Inflammatory macrophage treated with lipopolysaccharide for 4 hours (primary cell): ENCODE measurements at places on chromosomes 3 and 15.

GRCh38 chr3:55719006-55719405, 231.9 kb upstream of the WNT5A start:
- DNase-seq, result no peak

DNA sequence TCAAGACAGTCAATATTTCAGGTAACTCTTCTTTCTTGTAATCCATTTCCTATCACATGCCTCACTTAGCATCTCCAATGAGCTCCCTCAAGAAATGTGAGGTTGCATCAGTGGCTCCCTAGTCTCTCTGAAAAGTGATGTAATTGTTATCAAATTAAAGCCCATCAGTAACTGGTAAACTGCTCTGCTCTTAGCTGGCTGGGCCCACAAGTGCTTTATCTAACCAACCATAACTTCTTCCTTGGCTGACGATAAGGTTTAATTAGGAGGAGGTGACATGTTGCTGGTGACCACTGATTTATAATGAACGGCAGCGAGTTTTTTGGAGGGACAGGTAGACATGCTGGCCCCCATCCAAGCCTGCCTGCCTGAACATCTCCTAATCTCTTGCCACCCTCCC, 79.6 kb downstream of the RTP4 start:
- no peak for DNase-seq

DNA sequence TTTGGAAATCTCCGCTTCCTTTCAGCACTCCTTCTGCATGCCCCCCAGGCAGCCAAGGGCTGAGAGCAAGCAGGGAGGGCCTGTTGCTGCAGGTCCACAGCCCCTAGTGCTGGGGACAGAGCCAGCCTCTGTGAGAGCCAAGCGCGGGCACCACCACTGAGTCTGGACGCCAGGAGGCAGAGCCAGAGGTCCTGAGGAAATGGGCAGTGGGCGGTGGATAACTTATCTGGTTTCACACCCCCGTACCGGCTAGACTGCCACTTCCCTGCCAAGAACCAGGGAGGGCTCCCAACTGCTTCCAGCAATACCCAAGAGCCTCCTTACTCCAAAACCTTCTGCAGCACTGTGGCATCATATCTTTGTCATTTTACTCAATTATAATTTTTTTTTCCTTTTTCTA, 141.6 kb upstream of the IGF1R start:
- no peak for DNase-seq

DNA sequence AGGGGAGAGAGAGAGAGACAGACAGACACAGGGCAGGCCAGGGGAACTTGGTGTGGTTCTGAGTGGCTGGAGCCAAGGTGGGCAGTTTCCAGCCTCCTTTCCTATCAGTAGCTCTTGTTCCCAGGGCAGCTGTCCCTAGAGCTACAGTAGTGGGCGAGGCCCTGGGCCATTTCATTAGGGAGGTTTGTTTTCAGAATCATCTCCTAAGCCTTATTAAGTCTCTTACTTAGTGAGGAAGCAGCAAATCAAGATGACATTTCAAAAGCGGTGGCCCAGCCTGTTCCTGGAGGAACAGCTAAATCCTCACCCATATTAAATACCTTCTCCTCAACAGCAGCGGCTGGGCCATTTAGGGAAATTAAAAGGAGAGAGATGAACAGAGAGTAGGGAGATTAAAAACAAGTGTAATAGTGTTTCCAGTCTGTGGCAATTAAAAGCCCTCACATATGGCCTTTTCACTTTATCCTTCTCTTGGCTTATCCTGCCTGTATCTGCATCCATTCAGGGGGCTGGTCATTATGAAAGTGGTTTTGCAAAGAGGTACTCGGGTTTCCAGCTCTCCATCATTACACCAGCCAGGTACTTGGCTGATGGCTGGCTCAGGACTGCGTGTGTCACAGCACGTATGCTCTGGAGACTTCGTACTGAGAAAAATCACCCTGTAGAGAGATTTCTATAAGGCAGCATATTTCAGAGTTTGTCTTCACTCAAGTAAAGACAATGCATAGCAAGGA, 91.9 kb upstream of the PRR23C start:
- DNase-seq, result no peak

DNA sequence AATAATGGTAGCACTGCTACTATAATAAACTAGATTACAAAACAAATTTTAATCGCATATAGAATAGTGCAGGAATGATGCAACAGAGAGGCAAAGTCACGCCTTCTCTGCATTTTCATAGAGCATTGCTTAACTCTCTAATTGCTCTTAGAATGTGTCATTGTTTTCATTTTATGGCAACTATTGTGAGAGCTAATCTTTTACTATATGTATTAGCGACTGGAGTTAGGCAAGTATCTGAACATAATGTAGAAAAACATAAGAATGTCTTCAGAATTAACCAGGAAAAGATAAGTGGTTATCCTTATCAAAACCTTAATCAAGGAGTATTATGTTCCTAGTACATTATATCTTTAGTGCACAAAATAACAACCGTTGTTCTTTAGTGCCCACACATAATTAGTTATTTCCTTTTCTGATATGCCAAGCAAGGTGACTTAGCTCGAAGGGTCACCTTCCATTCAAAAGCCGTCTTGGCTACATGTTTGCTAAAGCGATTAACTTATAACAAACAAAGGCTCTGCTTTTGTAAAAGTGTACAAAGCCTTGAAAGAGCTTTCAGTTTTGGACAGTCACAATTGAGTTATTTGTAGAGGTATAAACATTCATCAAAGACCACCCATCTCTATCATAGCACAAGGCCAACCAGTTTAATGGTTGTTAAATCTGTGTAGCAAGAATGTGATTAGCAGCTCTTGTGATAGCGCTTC, 1328.9 kb downstream of the ROBO2 start:
- no peak for DNase-seq

- DNase-seq, result no peak
Measured at GRCh38 chr3:46849686-46850467, 13.4 kb downstream of the MYL3 start.

DNA sequence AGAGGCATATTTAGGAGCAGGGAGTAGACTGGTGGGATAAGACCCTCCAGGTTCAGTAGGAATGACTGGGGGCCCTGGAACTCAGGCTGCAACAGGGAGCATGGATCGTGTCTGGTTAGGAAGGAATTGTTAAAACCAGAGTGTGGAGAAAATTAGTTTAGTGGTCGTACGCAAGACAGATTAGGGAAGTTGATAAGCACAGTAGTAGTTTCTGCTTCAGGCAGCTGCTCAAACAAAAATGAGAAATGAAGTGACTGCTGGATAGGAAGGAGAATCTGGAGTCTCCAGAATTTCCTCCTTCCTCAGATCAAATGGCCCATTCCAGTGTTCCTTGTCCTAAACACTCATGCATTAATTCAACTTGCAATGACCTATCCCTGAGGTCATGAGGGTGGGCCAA, 11.2 kb downstream of the MYD88 start:
- DNase-seq, result peak; percentile 78

- DNase-seq, result no peak
Measured at GRCh38 chr3:11522953-11523571, 120.7 kb downstream of the VGLL4 start.

GRCh38 chr3:186871403-186871924, 29.0 kb downstream of the ADIPOQ start:
- peak; percentile 45 for DNase-seq

- DNase-seq, result no peak
Measured at GRCh38 chr3:10393514-10393913, 72.6 kb upstream of the SEC13 start.

DNA sequence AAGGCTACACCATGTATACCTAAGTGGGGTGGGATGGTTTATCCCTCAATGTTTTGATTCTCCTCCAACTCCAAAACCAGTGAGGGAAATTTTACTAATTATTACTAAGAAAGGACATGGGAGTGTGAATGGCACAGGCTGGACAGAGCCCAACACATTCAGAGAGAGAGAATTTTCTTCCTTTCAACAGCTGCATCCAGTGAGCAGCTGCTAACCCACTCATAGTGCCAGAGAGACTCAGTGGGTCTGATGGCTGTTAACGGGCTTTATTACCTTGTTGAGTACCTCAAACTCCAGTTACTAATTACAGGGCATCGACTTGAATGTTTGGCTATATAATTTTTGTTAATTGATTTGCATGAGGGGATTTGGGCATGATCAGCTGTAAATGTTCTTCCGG, 75.8 kb downstream of the RORA start:
- no peak for DNase-seq

DNA sequence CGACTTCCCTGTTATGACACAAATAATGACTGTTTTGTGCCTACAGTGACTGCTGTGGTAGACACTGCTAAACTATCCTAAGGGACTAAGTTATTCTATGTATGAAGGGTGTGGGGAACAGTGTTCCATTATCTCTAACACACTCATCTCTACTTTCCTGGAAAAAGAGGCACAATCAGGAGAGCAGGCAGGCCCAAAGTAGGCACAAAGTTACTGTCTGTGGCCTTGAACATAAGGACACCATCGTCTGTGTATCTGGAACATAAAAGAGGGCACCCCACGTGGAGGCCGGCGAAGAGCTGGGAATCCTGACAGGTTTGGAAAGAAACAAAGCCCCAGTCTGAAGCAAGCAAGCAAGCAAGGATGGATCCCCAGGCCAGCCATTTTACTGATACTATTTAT, 1.5 kb downstream of the ABCC5 start:
- DNase-seq, result no peak

DNA sequence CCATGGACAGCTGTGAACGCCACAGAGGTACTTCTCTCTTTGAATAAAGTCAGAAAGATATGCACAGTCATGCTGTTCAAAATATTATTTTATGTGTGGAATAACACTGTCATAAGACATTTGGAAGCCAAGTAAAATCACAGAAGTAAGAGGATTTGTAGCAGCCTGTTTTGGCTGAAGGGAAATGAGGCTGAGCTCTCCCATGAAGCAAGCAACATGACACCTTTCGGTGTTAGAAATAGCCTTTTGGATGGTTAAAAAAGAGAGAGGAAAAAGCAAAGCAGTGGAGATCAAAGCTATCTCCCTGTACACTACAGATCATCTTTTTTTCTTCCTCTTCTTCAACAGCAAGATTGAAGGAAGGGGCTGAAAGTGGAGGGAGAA, 755.3 kb downstream of the ROBO1 start:
- DNase-seq, result no peak

DNA sequence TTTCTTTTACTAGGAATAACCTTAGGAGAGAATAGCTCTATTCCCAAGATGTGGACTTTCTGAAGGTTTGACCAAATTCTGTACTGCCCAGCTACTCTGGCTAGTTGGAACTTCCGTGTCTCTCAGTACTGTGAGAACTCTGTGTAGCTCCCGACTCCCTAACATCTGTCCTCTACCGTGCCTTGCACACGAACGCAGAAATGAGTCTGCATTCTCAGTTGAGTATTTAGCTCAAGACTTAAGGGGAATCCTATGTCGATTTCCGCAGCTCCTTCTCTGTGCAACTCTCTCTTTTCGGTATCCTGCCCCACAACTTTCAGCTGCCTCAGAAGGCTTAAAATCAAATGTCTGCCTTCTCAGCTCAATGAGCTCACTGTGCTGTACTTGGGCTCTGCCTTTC, 86.7 kb upstream of the EPHB3 start:
- peak; percentile 60 for DNase-seq

DNA sequence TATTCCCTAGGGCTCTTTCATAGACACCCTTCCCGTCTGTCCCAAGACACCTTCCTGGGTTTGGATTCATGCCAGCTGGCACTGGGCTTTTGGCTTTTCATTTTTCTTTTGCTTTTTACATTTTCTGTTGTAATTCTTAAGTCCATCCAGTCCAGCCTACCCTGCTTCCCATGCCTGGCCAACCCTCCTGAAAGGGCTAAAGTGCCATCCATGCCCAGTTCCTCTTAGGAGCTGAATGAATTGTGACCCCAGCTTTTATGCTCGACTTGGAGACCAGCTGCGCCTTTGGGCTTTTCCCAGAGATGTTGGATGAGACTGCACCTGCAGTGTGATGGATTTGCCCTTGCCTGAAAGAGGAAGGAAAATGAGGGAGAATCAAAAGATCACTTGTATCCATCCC, 25.8 kb downstream of the LRRN1 start:
- no peak for DNase-seq

DNA sequence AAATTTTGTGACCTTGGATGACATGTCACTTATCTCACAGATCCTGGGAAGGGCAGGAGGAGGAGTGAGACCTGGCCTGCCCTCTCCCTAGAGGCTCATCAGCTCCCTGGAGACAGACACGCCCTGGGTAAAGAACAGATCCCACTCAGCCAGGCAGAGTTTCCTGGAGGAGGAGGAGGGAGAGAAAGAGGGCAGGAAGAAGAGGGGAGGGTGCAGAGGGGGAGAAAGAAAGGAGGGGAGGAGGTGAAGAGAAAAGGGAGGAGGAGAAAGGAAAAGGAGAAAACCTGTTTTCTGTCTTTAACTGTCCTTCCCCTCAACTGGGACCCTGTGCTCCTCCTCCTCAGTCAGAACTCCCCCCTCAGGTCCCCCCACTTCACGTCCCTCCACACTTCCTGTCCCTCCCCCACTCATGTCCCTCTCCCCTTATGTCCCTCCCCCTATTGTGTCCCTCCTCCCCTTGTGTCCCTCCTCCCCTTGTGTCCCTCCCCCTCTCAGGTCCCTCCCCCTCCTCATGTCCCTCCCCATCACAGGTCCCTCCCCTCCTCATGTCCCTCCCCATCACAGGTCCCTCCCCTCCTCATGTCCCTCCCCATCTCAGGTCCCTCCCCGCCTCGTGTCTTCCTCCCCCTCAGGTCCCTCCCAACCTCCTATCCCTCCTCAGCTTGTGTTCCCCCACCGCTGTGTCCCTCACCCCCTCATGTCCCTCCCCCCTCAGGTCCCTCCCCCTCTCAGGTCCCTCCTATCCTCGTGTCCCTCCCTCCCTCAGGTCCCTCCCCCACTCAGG, 52.3 kb upstream of the CGNL1 start:
- no peak for DNase-seq

- DNase-seq, result no peak
Measured at GRCh38 chr3:152127058-152127457, 141.7 kb upstream of the MBNL1 start.

DNA sequence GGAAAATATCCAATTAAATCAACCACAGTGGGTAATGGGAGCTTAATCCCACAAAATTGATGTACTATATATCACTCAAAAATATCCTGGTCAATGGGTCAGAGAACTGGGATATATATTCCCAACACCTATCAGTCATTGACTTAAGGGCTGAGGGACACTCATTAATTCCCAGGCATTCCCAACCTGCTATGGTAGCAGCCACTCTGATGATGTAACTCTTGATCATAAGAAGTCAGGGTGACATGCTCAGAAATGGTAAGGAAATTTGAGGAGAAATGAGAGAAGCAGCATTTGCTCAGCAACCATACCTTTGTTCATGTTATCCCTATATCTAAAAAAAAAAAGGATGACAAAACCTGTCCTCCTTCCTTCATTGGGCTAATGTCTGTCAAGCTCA, 3.1 kb upstream of the PLOD2 start:
- no peak for DNase-seq

DNA sequence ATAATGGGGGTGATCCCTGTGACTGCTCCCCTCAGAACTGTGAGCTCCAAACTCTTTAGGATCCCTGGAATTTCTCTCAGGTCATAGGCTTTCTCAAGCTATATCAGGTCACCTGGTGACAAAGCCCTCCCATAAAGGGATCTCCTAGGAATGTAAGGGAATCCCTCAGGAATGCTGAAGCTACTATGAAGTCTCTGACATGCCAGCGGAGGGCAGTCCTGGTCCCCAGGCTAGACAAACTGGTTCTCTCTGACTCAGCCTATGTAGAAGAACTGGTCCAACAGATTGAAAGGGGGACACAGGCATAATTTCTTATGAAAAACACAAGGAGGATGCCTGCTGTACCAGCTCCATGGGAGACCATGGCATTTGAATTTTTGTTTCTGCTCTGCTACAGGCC, 6.7 kb downstream of the LPCAT4 start:
- no peak for DNase-seq
